ENCODE measurements at places on chromosomes 7 and 10.

- no peak for DNase-seq
These were observed 36.8 kb upstream of the DPYSL4 start for GRCh38 chr10:132149917-132150316.

- peak; percentile 66 for DNase-seq
These were observed 58.5 kb downstream of the ABCB4 start for GRCh38 chr7:87416682-87417587.

GRCh38 chr7:31562002-31562401, 48.1 kb downstream of the ITPRID1 start:
- DNase-seq: no peak

DNA sequence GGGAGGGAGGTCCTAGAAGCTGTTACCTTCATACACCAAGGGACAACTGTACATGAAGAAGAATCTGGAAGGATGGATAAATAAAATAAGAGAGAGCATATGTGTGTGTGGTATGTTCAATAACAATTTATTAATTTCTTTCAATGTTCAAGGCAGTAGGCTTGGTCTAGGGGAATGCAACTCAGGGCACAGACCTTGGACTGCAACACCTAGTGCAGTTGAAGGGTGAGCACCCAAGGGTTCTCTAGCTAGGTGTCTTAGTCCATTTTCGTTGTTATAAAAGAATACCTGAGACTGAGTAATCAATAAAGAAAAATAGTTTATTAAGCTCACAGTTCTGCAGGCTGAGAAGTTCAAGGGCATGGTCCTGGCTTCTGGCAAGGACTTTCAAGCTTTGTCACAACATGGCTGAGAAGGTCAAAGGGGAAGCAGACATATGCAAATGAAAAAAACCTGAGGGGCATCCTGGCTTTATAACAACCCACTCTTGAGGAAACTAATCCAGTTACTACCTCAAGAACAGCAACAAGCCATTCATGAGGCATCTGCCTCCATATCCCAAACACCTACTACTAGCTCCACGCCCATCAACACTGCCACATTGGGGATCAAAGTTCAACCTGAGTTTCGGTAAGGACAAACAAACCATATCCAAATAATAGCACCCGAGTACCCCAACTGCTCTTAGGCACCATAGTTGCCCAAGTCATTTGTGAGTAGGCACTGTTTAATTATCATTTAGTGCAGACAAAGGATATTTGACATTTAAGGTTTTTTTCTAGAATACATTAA, 15.7 kb upstream of the SGCE start:
- DNase-seq: no peak

DNA sequence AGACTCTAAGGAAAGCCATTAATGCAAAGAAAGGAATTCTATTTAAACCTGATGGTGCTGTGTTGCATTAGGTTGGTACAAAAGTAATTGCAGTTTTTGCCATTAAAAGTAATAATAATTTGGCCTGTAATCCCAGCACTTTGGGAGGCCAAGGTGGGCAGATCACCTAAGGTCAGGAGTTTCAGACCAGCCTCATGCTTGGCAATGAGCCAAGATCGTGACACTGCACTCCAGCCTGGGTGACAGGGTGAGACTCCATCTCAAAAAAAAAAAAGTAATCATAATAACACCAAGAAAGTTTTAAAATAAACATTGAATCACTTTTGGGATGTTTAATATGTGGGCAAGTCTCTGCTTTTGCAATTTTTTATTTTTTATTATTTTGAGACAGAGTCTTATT, 107.3 kb upstream of the FRMD4A start:
- no peak for DNase-seq

- peak; percentile 19 for DNase-seq
These were observed 186.8 kb downstream of the USP6NL start for GRCh38 chr10:11424456-11425295.

GRCh38 chr10:51972733-51973346, 273.4 kb upstream of the CSTF2T start:
- DNase-seq: no peak

DNA sequence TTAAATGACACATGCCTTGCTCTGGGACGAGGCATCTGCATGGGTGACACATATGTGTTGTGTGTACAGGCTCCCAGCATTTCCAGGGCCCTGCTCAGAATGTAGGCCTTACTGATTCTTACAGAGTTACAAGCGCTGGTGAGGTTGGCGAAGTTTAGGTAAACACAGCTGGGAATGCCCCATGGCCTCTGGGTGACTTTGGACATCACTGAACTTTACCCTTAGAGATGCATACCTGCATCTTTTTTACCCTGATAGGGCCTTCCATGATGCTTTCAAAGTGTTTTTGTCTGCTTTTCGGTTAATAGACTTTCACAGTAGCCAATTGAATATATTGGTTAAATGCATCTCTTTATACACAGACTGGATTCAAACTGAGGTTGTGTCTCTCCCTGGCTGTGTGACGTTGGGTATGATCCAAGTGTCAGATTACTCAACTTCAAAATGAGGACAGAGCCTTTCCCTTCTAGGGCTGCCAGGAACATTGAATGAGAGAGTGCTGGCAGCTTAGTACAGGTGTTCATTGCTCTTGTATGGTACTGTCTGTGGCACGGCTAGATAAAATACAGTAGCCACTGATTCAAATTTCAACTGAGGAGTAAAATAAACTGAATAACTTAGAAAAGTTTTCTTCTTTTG, 29.5 kb downstream of the EGFR start:
- peak; percentile 64 for DNase-seq

DNA sequence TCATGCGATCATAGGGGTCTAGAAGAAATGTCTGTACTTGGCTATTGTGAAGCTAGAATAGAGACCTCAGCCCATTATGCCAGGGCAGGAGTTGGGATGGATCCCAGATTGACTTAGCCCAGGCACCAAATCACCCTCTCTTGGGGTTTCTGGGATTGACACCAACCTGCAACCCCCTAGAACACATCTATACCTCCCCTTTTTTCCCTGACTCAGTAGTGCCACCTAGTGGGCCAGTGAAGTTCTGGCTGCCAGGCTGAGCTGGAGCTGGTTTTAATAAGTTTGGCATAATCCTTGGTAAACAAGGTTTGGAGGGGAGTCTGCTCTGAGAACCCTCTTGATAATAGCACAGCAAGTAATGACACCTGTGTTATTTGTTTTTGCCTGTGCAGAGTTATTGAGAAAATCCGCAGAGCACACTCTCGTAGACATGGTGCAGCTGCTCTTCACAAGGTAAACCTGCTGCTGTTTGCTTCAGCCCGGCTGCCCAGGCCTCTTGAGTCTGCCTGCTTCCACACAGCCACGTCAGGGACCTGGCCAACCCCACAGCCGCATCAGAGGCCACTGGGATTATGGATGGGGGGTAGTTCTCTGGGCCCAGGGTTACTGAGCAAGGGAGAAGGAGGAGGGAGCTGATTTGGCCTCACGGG, 43.3 kb upstream of the NFKB2 start:
- DNase-seq: peak; percentile 33

GRCh38 chr7:1690359-1690958, 20.4 kb downstream of the ELFN1 start:
- DNase-seq: no peak
